ENCODE measurements at places on chromosomes 3 and 15.

- DNase-seq: no peak
Measured at GRCh38 chr3:173819368-173819767, 421.8 kb downstream of the NLGN1 start.

DNA sequence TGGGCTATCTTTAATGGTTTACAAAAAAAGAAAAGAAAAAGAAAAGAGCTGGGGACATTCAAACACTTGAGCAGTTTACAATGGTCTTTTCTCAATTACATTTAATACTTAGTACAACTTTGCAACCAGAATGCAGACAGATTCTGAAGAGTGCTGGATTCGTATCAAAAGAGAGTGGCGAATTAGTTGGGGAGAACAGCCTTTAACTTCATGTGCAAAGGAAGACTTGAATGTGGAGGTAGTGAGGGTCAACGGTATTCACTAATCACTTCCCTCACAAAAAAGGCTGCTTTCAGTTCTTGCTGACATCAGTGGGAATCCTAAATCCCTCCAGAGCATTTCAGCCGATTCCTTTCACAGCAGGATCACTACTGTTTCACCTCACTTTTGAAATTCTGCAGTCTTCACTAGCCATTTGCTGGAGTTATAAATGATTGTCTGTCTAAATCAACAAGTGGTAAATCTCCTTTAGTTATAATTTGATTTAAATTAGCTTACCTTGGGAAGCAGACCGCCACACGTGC is 323.0 kb upstream of the SEMA6D start:
- no peak for DNase-seq

DNA sequence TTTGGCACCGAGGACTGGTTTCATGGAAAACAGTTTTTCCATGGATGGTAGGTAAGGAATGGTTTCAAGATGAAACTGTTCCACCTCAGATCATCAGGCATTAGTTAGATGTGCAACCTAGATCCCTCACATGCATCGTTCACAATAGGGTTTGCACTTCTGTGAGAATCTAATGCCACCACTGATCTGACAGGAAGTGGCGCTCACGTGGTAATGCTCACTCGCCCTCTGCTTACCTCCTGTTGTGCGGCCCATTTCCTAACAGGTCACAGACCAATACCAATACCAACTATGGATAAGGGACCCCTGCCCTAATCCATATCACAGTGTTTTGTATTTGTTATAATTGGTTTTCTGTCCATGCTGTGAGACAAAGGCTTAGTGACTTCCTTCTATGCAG is 58.9 kb downstream of the SLMAP start:
- DNase-seq: no peak

DNA sequence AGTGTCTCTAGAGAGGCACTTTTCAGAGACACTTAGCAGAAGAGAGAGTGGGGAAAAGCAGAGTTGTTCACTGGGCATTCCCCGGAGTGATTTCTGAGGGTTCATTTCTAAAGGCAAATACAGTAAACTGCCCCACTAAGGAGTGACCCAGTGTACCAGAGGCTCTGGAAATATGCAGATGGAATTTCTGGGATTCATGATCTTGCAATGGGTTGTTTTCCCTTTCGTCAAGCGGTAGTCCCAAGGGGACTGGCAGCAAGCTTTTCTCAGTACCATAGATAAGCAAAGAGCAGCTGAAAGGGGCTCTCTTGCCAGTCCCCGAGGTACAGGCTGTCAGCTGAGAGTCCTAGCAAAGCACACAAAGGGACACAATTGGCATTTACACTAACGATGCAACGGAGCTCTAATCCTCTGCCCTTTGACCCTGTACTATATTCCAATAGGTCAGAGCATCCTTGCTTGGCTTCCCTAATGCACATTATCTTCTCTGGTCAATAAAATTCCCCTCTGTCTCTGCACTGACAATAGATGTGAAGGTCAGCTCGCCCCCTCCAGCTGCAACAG is 155.6 kb downstream of the SEMA6D start:
- DNase-seq: no peak

- DNase-seq: no peak
Measured at GRCh38 chr3:140288595-140288994, 353.6 kb downstream of the CLSTN2 start.

DNA sequence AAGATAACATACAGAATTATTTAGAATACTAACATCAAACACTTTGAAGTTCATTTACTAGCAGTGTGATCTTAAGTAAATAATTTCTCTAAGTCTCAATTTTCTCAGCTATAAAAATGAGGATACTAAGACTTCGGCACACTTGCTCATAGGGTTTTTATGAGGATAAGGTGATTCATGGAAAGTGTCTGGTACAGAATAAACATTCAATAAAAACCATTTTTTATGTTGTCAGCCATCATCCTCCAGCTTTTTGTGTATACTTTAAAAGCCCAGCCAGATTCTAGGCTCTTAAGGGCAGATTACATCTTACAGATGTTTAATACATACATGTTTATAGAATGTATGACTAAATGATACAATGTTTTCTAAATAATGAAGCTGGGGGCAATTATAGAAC is 56.8 kb downstream of the FEZF2 start:
- DNase-seq: no peak

GRCh38 chr15:99956022-99956775 is 223.0 kb upstream of the LYSMD4 start:
- no peak for DNase-seq

DNA sequence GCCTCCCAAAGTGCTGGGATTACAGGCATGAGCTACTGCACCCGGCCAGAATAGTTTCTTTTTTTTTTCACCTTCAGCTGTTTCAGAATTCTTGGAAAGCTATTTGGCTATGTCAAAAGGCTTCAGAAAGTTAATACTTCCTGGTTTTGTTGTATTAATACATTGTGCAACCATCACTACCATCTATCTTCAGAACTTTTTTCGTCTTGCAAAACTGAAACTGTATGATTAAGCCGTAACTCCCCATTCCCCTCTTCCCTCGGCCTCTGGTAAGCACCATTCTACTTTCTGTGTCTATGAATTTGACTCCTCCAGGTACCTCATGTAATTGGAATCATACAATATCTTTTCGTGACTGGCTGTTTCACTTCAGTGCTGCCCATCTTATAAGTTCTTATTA is 5.2 kb upstream of the NOX5 start:
- DNase-seq: no peak

DNA sequence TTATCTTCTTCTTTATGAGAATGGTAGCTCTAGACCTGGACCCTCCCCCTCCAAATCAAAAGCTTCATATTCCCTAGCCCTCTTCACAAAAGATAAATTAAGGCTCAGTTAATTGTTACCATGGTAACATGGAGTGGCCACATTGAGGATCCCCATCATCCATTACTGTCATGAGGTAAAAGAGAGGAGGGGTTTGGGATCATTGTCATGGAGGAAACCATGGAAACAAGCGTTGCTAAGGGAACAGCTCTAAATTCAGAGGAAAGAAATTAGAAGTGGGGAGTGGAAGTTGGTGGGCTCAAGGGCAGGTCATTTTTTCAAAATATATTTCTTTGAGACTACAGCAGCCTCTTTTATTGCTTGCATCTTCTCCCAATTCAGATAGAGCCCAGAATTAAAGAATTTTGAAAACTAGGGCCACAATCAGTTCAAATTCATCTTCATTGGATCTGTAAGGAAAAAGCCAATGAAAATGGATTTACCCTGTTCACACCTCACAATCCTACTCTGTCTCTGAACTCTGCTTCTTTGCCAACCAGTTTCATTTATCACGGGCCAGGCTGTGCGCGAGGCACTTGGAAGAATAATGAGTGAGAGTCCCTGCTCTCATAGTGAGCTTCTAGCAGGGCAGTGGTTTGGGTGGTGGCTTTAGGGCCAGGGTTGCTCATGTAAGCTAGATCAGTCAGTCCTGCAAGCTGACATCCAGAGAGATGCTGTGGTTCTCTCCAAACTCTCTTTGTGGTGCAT is 11.6 kb upstream of the AEN start:
- DNase-seq: no peak

GRCh38 chr3:154664714-154665113 is 234.7 kb upstream of the GPR149 start:
- DNase-seq: no peak

GRCh38 chr3:190339130-190339529 is 16.9 kb upstream of the CLDN1 start:
- no peak for DNase-seq

- no peak for DNase-seq
Measured at GRCh38 chr3:19427422-19428149, 279.3 kb downstream of the KCNH8 start.

- no peak for DNase-seq
Measured at GRCh38 chr3:114427285-114428043, 133.6 kb downstream of the TIGIT start.

DNA sequence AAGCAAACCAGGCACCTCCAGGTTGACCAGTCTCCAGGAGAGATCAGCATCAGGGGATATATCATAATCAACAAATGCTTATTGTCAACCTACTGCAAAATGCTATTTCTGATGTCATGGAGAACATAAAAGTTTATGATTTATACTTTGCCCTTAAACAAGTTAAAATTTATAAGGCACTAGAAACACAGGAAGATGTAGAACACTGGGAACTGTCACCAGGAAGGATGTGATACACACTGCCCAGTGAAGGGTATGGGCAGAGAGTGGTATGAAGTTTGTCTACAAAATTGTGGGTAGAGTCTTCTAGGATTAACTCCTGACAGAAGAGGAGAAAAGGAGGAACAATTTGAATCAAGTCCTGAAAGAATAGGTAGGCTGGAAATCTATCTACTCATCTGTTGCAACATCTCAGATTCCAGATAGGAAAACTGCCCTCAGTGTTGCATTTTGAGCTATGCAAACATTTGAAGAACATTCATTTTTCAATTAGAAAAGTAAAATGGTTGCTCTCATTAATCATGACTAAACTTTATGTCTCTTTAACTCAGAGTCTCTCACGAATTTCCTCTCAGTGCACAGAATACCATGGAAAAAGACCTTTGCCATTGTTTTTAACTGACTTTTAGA is 105.9 kb upstream of the SKOR1 start:
- DNase-seq: no peak

DNA sequence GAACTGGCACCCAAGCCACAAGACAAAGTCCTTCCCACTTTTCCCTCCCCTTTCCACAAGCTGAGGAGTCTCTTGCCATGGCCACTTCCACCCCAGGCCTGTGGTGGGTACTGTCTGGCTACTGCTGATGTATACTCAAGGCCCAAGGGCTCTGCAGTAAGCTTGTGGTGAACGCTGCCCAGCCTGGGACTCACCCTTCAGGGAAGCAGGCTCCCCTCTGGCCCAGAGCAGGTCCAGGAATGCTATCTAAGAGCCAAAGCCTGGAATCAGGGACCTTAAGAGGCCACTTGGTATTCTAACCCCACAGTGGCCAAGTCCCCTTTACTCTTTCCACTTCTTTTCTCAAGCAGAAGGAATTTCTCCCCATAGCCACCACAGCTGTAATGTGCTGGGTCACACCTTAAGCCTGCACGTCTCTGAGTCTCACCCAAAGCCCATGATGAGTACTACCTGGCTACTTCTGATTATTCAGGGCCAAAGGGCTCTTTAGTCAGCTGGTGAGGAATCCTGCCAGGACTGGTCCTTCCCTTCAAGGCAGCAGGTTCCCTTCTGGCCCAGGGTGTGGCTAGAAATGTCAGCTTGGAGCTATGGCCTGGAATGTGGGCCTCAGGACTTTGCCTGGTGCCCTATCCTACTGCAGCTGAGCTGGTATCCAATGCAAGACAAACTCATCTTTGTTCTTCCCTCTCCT is 4.0 kb downstream of the PATL2 start:
- no peak for DNase-seq

DNA sequence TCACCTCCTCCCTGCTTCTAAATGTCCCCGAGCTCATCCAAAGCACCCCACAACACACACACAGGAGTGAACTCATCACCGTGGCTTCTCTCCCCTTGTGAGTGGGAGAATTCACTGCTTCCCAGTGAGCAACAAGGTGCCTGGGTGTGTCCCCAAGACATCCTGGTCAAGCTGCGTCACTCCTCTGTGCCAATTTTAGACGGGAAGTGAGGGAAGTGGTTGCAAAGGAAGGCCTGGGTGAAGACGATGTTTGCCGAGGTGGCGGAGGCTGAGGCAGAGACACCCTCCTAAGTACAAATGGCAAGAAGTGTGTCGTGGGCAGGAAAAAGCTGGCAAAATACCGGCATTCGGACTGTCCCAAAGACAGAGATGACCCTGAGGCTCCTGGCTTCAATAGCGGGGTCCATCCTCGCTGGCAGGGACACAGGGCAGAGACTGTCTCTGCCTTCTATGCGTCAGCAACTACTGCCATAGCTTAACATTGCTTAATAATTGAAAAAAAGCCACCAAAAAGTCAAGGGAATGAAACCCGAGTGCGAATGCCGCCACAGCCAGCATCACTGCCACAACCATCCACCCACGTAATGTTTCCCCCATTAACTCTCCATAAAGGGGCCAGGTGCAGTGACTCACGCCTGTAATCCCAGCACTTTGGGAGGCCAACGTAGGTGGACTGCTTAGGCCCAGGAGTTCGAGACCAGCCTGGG is 72.8 kb downstream of the VGLL4 start:
- DNase-seq: no peak

DNA sequence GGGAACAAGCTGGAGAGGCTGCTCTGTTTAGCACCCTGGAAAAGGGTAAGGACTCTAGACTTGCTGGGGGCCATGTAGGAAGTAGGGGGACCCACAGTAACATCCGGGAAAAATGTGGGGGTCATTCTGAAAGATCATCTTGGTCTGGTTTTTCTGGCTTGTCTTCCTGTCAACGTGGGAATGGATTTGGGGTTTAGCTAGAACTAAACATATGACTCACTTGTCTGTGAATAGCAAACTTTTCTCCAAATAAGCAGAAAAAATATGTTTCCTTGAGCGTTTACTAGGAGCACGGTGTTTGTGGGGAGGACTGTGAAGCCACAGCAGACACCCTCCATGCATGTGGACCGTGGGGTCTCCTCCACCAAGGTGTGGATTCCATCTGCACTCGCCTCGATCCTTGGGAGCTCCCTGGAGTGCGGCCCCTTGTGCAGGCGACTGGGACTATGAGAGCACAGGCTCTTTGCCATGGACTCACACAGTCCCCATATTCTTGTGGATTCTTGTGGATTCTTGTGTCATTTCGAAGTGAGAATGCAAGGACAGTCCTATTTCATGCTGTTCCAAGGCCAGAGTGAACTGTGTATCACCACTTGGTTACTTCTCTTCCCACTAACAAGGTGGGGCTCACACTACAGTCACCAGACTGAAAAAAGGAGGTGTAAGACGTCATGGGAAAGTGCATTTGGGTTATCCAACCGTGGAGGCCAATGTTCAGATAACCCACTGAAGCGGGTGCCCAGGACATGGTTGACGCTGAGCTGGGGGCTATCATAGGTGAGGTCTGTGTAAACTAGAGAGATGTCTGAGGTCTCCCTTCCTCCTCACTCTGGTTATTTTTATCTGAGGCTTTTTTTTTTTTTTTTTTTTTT is 25.5 kb downstream of the PGPEP1L start:
- DNase-seq: no peak

- DNase-seq: no peak
Measured at GRCh38 chr3:132625613-132626012, 28.5 kb downstream of the ACKR4 start.

GRCh38 chr15:76197703-76198455 is 113.4 kb downstream of the ETFA start:
- no peak for DNase-seq
